ENCODE measurements at places on chromosomes 2 and 18. TPM values are rescaled to one million over a fixed set of nuclear protein-coding genes. Genes with fewer than 3 reads are reported as not detected.

GRCh38 chr2:206471524-206472062 is 28.3 kb downstream of the ADAM23 start:
- DNase-seq, result no peak

GRCh38 chr2:203908066-203908796 is 28.3 kb upstream of the ICOS start:
- DNase-seq, result no peak

Gene ANKRD30B
- not detected for total RNA-seq

- DNase-seq, result no peak
Observed at GRCh38 chr2:228303960-228304359, 122.5 kb upstream of the SPHKAP start.

DNA sequence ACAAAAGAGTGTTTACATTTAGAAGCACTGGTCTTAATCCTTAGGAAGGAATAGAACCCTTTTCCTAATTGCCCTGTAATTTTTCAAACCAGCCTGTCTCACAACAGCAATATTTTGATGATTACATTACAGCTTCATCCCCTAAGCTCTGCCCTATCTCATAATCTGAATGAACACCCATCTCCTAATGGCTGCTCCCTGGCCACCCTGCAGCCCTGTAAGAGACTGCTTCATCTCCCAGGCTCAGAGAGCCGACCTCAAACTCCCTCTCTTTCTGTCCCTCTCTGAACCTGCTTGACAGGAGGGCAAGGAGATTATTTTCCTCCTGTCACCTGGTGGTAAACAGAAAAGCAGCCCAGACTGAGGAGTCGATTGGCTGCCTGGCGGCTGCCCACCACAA is 107.8 kb downstream of the MAIP1 start:
- no peak for DNase-seq

Gene PROKR1
- not detected for total RNA-seq

GRCh38 chr2:226115102-226115831 is 684.4 kb downstream of the IRS1 start:
- no peak for DNase-seq

Gene NT5DC4
- total RNA-seq, result not detected

- DNase-seq, result no peak
Observed at GRCh38 chr2:158464426-158465281, 7.9 kb downstream of the PKP4 start.

Gene AGAP1
- 5.0 TPM for total RNA-seq

- no peak for DNase-seq
Observed at GRCh38 chr2:220893411-220893810, 678.7 kb downstream of the EPHA4 start.

Gene MRO
- 2.8 TPM for total RNA-seq

Gene FBXO48
- 0.75 TPM for total RNA-seq

GRCh38 chr2:138780908-138781307 is 718 bp upstream of the NXPH2 start:
- DNase-seq, result no peak

GRCh38 chr2:62099523-62100175 is 96.3 kb upstream of the B3GNT2 start:
- DNase-seq, result no peak

DNA sequence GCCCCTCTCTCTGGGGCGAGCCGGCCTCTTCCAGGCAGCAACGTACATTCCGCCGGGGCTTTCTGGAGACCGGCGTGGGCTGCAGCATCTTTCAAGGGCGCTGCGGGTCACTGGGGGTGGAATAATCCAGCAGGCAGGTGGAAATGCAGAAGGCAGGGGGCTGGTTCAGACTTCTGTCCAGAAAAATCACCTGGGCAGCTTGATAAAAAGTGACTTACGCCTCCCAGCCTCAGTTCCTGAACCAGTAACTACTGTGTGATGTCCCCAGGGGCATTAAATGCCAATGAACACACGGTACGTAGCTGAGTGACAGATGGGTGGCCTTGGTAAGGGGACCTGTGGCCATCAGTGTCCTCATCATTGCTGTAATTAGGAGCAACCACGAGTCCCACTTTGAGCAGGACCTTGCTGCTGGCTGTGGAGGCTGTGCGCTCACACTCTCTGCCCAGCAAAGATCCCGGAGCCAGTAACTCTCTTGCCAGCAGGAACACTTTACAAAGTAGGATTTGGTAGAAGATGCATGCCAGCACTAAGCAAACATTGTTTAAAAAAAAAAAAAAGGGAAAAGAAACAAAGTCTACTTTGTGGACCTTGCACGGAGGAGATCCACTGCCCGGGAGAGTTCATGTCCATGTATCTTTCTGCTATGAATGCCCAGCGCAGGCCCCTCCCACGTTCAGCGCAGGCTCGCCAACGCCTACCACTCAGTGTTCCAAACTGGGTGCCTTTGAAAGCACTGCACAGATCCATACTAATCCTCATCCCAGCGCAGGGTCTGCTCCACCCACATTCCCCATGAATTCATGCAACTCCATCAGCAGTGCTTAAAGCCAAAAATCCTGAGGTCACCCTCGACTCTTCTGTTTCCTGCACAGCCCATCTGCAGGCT is 177.3 kb downstream of the HDAC4 start:
- no peak for DNase-seq

- DNase-seq, result no peak
Observed at GRCh38 chr2:161419638-161420190, 3.6 kb downstream of the TBR1 start.

DNA sequence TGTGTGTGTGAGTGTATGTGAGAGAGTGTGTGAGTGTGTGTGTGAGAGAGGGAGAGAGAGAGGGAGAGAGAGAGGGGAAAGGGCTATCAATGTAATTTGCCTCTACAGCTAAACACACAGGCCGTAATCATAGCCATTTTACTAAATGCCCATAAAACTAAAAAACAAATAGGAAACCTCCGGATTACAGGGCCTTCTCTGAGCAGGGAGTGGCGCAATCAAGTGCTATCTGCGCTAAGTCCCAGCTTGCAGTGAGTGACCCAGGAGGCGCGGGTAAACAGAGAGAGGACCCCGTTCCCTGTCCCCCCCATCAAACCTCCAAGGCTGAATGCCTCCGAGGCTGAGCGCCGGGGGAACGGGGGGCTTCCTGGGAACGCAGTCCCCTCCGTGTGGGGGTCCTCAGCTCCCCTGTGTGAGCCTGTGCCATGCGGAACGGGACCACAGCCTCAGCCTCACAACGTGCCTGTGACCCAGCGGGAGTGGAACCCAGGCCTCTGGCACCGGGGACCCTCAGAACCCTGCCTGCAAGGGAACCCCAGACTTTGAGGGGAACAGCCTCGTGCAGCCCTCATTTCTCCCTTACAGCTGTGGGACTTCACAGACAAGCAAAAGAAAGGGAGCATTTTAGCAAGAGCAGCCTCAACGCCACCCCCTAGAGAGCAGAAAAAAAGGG is 54.7 kb upstream of the ID2 start:
- no peak for DNase-seq

Gene KCNIP3
- total RNA-seq, result 0.59 TPM

DNA sequence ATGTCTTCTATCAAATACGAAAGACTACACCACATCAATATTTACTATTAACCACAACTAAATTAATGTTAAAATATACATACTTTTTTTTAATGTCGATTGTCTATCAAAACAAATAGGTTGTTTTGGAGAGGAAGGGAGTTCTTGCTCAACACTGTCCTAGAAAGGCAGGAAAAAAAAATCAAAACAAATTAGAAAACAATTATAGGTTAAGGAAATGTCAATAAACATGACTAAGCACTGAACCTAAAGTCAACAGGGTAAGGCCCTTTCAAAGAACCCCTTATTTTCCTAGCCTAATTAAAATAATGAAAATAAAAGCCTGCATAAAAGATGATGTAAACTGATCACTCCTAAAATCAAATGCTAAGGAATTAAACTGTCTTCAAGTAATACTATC is 2.8 kb downstream of the CEP76 start:
- no peak for DNase-seq

Gene MXD1
- 5.1 TPM for total RNA-seq

Gene SCN3A
- 1.0 TPM for total RNA-seq

DNA sequence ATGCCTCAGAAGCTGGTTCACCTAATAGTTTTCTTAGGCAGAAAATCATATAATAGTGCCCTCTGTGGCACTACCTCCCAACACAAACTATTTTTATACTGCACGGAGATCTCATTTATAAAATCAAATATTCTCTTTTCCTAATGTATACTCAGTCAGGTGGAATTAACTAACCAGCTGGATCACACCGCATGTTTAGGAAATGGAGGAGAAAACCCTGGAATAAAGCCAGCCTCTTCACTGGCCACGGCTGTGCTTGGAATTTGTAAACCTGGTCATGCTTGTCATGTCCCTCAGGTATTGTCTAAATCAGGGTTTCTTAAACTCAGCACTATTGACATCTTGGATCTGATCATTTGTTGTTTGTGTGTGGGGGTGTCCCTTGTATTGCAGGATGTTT is 85.6 kb downstream of the DOCK10 start:
- DNase-seq, result no peak

DNA sequence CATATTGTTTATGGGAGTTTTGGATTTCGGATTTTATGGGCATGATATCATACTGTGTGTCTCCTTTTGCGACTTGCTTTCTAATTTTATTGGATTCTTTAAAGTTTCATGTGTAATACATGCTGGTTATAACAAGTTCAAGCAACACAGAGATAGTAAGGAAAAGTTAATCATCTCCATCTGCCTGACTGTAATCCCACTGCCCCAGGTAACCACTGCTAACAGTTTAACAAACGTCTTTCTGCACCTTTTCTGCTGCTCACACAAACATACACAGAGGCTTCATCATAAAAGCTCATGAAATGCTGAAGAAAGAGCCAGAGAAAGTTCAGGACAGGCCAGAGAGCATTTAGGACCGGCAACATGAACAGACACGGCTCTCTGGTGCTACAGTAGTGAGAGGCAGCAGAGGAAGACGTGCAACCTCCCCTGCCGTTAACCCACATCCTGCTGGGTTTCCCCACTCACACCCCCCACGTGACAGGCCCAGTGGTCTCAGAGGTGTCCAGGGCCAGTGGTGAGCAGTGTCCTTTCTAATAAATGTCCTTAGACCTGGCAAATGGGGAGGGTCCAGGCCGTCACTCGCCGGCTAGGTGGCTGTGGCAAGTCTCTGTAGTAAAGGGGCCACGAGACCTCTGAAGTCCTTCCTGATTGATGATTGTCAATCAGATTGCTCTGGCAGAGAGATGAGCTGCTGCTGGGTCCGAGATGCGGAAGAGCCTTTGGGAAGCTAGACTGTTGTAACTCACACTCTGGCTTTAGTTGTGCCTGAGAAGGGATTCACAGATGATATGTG is 43.0 kb upstream of the SLC1A4 start:
- no peak for DNase-seq

DNA sequence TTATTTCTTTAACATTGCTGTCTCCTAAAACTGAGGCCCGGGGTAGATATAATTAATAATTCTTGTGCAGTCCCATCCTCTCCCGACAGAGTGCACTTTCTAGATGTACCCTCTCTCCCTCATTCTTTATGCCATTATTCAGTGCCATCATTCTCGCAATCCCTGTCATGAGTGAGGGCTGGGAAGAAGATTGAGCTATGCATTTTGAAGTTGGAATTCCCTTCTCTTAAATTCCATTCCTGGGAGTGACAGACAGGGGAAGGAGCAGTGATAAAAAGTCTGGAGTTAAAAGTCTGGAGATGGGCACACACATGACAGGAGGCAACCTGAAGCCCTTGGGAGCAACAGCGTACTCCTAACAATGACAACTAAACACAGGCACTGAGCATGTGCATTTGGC is 2.6 kb upstream of the KCNE4 start:
- DNase-seq, result no peak

DNA sequence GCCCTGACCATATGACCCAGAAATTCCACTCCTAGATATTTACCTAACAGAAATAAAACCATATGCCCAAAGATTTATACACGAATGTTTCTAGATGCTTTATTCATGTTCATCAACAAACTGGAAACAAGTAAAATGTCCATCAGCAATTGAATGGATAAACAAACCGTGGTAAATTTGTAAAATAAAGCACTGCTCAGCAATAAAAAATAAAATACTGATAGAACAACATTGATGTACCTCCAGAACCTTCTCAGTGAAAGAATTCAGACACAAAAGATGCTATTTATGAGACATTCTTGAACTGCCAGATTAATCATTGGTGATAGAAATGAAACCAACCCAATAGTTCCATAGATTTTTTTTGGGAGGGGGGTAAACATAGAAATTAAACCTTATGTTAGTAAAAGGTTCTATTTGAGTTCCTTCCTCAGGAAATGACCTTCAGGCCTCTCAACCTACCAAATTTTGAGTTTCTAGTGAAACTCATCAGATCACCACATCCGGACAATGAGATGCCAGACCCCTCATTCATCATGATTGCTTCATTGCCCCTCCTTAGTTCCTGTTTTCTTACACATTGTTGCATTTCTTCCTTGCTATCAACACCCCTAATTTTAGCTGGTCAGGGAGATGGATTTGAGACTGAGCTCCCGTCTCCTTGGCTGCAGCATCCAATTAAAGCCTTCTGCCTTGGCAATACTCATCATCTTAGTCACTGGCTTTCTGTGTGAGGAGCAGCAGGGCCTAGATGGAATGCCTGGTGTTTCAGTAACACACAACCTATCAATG is 203.5 kb downstream of the LPIN1 start:
- DNase-seq, result no peak

DNA sequence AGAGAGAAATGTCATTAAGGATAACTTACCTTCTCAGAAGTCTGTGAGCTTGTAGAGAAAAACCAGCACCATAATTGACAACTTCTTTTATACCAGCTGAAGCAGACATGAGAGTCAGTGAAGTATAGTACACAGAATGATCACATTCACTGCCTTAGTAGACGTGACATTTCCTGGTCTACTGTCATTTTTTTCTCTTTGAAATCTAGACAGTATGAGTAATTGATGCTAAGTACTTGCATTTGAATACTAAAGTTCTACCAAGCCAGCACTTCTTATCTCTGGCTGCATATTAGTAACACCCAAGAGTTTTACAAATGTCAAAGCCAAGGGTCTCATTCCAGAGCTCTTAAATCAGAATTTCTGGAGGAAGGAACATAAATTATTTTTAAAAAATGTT is 25.4 kb upstream of the ACADL start:
- no peak for DNase-seq

DNA sequence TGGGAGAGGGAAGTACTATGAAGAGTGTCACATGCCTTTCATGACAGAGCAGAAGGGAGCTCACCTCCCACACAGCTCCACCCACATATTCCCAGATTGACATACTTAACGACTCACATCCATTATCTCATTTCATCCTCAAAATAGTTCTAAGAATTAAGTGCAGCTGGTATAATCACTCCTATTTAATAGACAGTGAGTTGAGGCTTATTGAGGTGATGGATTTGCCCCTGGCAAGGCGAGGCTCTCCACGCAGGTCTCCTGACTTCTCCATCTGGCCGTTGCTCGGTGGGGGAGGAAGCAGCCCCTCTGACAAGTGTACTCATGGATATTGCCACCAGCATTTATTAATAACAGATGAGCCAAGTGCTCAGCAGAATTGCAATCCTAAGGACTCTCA is 81.4 kb downstream of the TGOLN2 start:
- no peak for DNase-seq

Gene HOXD3
- not detected for total RNA-seq

- DNase-seq, result no peak
Observed at GRCh38 chr2:191280290-191280689, 35.1 kb downstream of the MYO1B start.

Gene KCNK3
- 6.6 TPM for total RNA-seq

GRCh38 chr18:48326901-48327675 is 82.1 kb downstream of the ZBTB7C start:
- DNase-seq, result no peak

Gene CD8B
- total RNA-seq, result 1.0 TPM

Data from liver (tissue), 10 donors.